Lung (tissue), 17 donors: ENCODE measurements at places on chromosomes 13 and 19. TPM values are rescaled to one million over a fixed set of nuclear protein-coding genes. Genes with fewer than 3 reads are reported as not detected.

Gene LYL1
- polyA plus RNA-seq = 15.5 TPM

Gene MFSD12
- 60.0 TPM for polyA plus RNA-seq

Gene CEACAM16
- polyA plus RNA-seq = not detected

Gene RAB20
- polyA plus RNA-seq = 118 TPM

Gene RCBTB1
- 12.0 TPM for polyA plus RNA-seq

- H3K36me3 ChIP-seq = no peaks in the 10 kb centered on the region
- H3K27me3 ChIP-seq = no peaks in the 10 kb centered on the region
- H3K27ac ChIP-seq = no peak overlapping the region
- DNase-seq = no peak
- no peak overlapping the region for H3K4me3 ChIP-seq
Observed at GRCh38 chr13:98687319-98687718, 65.2 kb downstream of the SLC15A1 start.

Gene LIM2
- not detected for polyA plus RNA-seq

GRCh38 chr13:39961036-39961435 lies 305.6 kb downstream of the COG6 start:
- DNase-seq = no peak
- H3K4me3 ChIP-seq = no peak overlapping the region
- H3K4me1 ChIP-seq = no peaks in the 10 kb centered on the region
- H3K27me3 ChIP-seq = no peaks in the 10 kb centered on the region
- H3K27ac ChIP-seq = no peak overlapping the region
- H3K36me3 ChIP-seq = no peaks in the 10 kb centered on the region

DNA sequence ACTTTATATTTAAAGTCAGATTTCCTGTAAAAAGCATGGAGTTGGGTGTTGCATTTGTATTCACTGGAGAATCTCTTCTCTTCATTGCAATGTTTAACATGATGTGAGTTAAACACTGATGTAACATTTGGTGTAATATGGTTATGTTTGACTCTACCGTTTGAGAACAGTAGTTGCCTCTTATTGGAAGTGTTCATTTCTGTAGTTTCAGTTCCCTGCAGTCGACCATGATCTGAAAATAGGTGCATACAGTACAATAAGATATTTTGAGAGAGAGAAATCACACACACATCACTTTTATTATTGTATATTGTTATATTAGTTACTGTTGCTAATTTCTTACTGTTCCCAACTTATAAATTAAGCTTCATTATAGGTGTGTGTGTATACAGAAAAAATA lies 105.2 kb upstream of the SPACA7 start:
- no peak overlapping the region for H3K4me3 ChIP-seq
- DNase-seq = no peak
- H3K27me3 ChIP-seq = no peaks in the 10 kb centered on the region
- H3K4me1 ChIP-seq = no peaks in the 10 kb centered on the region
- H3K27ac ChIP-seq = no peak overlapping the region

DNA sequence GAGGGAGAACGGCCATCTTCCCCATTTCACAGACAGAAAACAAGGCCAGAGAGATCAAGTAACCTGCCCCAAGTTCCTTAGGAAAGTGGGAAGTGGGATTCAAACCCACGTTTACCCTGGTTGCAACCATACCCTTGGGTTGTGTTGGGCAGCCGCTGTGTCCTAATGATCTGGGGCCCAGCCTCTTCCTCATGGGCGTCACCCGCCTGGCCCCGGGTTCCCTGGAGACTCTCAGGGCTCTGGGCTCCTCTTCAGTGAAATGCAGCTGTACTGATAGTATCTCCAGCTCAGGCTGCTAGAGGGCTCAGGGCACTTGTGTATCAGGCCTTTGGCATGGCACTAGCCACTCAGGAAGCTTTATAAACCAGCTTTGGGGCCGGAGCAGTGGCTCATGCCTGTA lies 9.8 kb downstream of the TMED1 start:
- no peak for DNase-seq
- H3K27ac ChIP-seq = no peak overlapping the region
- H3K36me3 ChIP-seq = peaks cover 29% of the 10 kb centered on the region
- H3K4me1 ChIP-seq = no peaks in the 10 kb centered on the region

GRCh38 chr13:40644838-40645604 lies 21.4 kb downstream of the FOXO1 start:
- H3K27ac ChIP-seq = no peak overlapping the region
- DNase-seq = no peak
- no peaks in the 10 kb centered on the region for H3K27me3 ChIP-seq
- no peaks in the 10 kb centered on the region for H3K4me1 ChIP-seq
- no peaks in the 10 kb centered on the region for H3K36me3 ChIP-seq

DNA sequence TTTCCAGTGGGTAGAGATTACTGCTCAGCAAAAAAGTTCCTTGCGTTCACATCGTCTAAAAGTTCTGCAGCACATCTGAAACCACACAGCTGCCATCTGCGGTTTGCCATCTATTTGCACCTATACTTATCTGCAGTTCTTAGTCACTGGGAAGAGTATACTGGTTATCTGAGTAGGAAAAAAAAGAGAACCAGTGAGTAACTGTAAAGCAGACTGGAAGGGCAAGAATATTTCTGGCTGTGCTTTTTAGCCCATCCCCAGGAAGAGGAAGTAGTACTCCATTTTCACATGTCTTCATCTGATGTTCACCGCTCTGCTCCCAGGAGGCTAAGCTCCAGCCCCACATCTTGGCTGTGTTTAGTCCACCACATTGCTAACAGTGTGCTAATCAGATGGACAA lies 35.6 kb downstream of the EFNB2 start:
- no peaks in the 10 kb centered on the region for H3K27me3 ChIP-seq
- H3K4me3 ChIP-seq = no peak overlapping the region
- no peaks in the 10 kb centered on the region for H3K4me1 ChIP-seq
- DNase-seq = no peak
- H3K36me3 ChIP-seq = no peaks in the 10 kb centered on the region
